ENCODE measurements at places on chromosomes 13 and 19.
A peak's percentile ranks its signal among the peaks of the same experiment; 100 is the strongest.

- DNase-seq, result peak; percentile 41
Observed at GRCh38 chr19:41795031-41795461, 1.3 kb upstream of the CEACAM3 start.

GRCh38 chr19:18457483-18458331 is 19.8 kb upstream of the ISYNA1 start:
- no peak for DNase-seq

GRCh38 chr19:38806371-38806770 is 6.4 kb downstream of the LGALS4 start:
- no peak for DNase-seq

DNA sequence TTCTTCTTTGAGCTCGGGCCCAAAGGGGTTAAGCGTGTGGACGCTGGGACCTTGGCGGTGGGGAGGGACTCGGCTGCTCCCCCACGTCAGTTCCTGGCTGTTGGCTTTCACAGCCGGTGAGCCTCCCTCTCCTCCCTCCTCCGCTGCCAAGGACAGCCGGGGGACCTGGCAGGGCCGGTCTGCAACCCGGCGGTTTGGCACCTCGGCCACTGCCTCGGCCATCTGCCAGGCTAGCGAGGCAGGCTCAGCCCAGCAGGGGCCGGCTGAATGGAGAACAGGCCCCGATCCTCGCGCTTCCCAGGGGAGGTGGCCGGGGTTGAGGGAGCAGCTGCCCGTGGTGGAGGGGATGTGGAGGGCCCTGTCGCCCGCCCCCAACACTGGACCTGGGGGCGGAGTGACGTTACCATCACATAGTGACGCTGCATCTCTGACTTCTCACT is 5.0 kb downstream of the TLE5 start:
- peak; percentile 23 for DNase-seq

- DNase-seq, result no peak
Observed at GRCh38 chr19:14480700-14481079, 5.5 kb upstream of the PTGER1 start.

DNA sequence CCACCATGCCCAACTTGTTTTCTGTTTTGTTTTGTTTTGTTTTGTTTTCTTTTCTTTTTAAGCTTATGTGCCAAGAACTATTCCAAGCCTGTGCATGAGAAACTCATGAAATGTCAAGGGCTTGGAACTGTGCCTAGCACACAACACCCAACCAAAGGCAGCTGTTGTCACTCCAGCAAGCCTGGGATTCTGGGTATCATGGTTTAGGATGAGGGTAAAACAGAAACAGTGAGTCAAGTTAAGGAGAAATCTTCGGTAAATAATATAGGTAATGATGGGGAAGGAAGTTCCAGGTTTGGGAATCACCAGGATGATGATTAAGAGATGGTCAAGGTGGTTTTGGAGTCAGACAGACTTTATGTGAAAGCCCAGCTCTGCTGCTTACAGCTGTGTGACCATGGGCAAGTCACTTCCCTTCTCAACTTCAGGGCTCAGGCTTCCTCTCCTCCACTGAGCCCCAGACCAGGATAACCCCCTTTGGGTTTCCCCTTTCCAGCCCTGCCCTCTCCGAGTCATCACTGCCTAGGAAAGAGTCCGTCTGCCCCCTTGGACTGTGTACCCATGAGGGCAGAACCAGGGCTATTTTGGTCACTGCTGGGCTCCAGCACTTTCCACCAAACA is 5.0 kb downstream of the PVR start:
- DNase-seq, result peak; percentile 79

- DNase-seq, result no peak
Observed at GRCh38 chr13:51063909-51064308, 47.2 kb downstream of the C13orf42 start.

- no peak for DNase-seq
Observed at GRCh38 chr13:51801631-51802099, 2.3 kb downstream of the DHRS12 start.

DNA sequence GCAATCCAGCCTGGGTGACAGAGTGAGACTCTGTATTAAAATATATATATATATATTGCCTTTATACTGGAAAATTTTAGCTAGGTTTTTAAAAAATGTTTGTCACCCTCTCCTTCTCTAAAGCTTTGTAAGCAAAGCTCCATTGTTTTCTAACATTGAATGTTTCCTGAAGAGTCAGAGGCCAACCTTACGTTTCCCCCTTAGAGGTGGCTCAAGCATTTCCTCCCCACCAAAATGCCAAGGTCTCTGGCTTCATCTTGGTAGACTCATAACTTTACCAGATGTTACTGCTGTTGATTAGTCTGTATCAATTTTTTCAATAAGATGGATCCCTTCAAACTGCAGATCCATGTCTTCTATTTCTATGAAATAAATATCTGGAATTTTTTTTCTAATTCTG is 25.2 kb upstream of the IPO5 start:
- DNase-seq, result no peak

DNA sequence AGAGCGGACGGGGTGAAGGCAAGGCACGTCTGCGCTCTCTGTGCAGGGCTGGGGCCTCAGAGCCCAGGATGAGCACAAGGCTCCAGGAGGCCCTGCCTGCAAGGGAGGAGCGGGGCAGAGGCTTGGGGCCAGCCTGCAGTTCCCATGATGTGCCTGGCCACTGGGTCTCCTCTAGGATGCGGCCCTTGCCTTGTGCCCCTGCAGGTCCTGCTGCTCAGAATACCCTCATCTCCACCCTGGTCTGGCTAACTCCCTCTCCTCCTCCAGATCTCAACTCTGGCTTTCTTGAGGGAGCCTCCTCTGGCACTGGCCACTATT is 27.8 kb downstream of the ELAVL1 start:
- no peak for DNase-seq

DNA sequence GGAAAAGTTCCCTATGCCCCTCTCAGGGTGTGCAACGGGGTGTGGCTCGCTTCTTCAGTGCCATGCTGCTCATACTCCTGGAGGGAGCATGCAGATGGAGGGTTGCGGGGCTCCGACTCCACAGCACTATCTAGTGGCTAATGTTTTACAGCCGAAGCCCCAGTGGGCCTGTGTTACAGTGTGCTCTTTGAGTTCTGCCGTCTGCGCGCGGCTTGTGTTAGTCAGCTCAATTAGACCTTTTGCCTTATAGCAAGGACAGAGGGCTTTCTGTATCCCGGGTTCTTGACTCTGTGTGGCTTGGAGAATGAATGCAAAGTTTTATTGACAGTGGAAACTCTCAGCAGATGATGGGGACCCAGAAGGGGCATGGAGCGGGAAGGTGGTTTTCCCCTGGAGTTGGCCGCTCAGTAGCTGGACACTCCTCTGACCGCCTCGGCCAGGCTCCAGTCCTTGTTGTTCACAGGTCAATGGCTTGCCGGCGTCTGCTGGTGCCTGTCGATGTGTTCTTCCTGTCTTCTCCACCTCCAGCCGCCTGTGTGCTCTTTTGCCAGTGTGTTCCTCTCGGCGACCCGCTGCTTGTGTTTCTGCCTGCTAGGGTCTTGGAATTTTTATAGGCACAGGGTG is 383.4 kb downstream of the LMO7 start:
- no peak for DNase-seq

- no peak for DNase-seq
Observed at GRCh38 chr13:47136504-47136941, 239.7 kb upstream of the HTR2A start.

- no peak for DNase-seq
Observed at GRCh38 chr19:2424686-2425621, 2.4 kb downstream of the TIMM13 start.

DNA sequence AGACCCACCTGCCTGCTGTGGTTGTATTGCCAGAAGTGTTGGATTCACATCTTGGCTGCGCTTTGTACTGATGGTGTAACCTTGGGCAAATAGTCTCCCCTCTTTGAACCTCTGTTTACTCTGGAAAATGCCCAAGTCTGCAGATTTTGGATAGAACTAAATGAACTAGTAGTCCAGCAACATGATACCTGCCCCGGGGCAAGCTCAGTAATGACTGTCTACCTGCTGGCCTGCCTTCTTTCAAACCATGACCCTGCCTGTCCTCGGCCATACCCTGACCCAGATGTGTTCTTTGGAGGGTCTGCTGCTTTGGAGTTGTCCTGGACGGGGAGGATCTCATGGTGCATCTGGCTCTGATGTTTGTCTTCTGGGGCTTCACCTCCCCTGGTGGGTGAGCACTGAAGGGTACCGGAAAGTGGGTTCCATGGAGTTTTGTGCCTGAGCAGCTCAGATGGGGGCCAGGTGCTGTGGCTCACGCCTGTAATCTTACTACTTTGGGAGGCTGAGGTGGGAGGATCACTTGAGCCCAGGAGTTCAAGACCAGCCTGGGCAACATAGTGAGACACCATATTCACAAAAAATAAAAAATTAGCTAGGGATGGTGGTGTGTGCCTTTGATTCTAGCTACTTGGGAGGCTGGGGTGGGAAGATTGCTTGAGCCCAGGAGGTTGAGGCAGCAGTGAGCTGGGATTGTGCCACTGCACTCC is 59.5 kb downstream of the TNFRSF19 start:
- no peak for DNase-seq

- no peak for DNase-seq
Observed at GRCh38 chr13:52707375-52707774, 32.2 kb downstream of the CNMD start.

GRCh38 chr13:114226699-114227323 is 7.9 kb upstream of the CDC16 start:
- DNase-seq, result peak; percentile 72

DNA sequence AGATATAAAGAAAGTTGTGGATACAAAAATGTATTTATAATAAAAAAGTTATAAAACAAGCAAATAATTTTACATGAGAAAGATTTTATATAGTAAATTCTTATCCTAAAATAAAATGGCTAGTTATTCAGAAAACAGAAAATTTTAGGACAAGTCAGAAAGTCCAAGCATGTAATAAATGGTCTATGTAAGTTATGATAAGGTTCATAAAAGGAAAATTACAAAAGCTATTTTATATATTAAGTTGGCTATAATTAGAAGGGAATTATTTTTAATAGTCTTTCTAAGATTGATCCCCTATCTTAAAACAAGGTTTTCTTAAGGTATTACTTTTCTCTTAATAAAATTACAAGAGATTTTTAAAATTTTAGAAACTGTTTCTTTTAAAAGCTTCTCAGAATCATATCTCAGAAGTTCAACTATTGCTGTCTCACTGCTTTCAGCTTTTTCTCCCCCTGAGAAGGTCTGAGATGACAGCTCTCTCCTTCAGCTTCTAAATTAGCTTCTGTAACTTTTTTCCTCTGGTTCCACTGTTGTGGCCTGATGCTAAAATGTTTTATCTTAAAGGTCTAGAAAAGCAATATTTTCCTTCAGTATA is 8.7 kb downstream of the CCDC169 start:
- DNase-seq, result no peak

- peak; percentile 31 for DNase-seq
Observed at GRCh38 chr19:38932425-38933179, 1.9 kb downstream of the MRPS12 start.

DNA sequence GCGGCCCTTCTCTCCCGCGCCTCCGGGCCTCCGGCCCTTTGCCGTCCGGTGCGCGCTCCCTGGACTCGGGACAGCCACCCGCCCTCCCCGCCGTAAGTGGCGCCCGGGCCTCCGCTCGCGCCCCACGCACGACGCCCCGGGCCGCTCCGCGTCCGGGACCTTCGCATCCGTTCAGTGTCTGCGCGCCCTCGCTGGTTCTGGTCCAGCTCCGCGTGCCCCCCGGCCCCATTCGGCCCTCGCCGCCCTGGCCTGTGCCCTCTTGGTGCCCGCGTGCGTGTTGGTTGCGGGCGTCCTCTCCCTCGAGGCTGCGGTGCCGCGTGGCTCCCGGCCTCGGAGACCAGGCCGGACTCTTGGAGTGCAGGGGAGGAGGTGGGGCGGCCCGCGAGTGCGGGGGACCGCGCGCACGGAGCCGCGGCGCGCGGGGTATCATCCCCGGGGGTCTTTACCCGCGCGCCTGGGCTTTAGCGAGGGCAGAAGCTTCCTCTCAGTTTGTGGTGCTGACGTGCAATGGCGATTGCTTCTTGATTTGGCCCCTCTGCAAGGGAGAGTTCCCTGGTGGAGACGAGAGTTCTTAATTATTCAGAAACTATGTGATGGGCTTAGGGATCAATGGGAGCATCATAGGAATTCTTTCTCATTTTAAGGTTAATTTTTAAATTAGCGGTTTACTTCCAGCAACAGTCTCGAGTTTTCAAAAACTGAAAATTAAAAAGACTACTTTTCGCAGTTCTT is 757 bp downstream of the WASF3 start:
- DNase-seq, result no peak

DNA sequence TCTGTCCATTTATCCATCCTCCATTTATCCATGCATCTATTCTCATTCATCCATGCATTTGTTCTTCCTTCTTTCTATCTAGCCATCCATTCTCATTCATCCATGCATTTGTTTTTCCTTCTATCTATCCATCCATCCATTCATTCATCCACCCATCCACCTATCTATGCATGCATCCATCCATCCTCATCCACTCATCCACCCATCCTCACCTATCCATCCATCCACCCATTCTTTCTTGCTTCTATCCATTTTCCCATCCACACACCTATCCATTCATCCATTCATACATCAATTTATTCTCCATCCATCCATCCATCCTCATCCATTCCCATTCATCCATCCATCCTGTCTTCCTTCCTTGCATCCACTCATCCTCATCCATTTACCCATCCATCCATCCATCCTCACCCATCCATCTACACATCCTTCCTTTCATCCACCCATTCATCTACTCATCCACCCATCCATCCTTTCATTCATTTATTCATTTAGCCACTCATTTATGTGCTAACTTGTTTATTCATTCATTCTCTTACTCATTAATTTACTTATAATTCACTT is 20.3 kb downstream of the ACTL9 start:
- no peak for DNase-seq

GRCh38 chr13:51912091-51912490 is 50.3 kb downstream of the CCDC70 start:
- peak; percentile 34 for DNase-seq

GRCh38 chr13:112638919-112639318 is 50.9 kb upstream of the ATP11A start:
- no peak for DNase-seq

- no peak for DNase-seq
Observed at GRCh38 chr19:33287927-33288326, 14.4 kb downstream of the CEBPA start.

DNA sequence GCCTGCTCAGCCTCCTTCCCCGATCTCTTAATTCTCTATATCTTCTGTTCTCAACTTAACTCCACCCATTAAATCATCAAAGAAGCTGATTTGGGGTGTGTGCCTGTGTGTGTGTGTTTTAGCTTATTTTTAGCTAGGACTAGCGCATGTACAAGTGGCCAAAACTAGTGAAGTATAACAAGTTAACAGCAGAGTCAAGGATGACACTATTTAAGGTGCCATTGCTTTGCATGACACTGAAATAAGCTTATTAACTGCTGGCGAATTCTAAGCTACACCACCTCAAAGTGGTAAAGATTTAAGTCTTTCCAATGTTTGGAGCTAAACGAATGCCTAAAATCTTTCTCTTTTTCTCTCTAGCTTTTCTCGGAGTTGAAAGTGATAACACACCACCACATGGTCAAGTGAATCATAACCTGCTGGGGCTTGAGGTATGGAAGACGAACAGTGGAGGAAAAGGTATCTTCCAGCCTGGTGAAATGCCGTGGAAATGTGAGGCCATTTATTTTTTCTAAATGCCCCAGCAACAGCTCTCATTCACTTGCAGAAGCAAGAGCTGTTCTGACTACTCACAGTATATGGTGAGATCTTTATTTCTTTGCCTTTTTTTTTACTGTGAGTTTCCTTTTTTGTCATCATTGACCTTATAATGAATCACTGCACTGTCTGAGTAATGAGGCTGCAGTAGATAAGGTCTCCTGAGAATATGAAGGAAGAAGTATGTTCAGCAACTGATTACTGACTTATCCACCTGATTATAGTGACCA is 570.3 kb downstream of the PCDH9 start:
- peak; percentile 87 for DNase-seq

GRCh38 chr13:28489524-28489931 is 5.4 kb downstream of the FLT1 start:
- no peak for DNase-seq

- DNase-seq, result no peak
Observed at GRCh38 chr19:10692673-10693264, 8.5 kb upstream of the QTRT1 start.
